Activated CD4-positive, alpha-beta T cell treated with anti-CD3 and anti-CD28 coated beads, Interleukin-2, amount 50 U/mL, for 4 hours (primary cell): ENCODE measurements at places on chromosomes 2 and 18.
A peak's percentile ranks its signal among the peaks of the same experiment; 100 is the strongest.

- DNase-seq = no peak
Observed at GRCh38 chr2:216657980-216658379, 24.8 kb downstream of the IGFBP2 start.

DNA sequence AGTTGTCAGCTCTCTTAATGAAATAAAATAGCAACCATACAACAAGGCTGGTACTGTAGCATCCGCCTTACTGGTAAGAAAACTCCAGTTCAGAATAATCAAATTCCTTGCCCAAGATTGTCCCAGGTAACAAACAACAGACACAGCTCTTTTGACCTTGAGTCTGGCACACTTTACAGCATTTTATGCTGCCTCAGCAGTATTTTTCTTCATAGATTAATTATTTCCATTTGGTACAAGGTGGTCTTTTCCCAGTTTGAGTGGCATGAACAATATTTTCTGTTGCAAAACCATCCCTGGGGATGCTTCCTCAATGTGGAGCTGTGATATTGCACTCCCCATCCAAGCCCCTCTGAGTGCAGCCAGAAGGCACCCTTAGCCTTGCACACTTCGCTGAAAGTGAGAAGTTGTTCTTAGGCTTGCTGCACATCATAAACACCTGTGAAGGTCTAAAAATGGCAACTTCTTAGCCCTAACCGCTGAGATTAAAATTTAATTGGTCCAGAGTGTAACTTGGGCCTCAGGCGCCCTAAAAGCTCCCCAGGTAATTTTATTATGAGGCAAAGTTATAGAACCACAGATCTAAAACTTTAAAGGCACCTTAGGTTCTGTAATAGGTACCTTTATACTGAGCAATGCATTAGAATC is 523.3 kb downstream of the CMPK2 start:
- DNase-seq = no peak

GRCh38 chr2:70344195-70344594 is 42.3 kb upstream of the FAM136A start:
- DNase-seq = no peak

DNA sequence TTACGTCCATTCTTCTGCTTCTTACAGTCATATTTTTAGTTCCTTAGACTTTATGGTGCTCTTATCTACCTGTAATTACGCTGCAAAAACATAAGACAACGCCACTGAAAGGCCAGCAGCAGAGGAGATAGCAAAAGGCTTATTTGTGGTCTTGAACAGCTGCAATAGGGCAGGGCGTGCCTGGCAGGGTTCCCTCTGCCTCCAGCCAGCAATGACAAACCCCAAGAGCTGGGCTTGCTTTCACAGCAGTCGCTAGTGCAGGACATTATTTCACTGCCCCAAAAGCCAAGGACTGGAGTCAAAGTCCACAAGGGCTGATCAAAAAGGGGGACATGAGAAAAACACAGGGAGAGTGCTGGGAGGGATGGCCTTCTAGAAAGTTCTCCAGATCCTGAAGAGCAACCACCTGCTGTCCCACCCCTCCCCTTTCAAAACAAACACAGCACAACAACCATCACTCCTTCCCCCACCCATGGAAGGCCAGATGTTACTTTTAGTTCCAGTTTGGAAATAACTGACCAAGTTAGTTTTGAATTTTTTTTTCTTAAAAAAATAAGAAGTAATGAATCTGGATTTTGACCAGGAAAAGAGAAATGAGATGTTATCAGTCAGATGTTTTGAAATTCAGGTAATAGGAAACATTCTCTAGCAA is 127.8 kb downstream of the RBMS1 start:
- DNase-seq = no peak

- peak; percentile 28 for DNase-seq
Observed at GRCh38 chr2:205612636-205613035, 69.7 kb upstream of the NRP2 start.

DNA sequence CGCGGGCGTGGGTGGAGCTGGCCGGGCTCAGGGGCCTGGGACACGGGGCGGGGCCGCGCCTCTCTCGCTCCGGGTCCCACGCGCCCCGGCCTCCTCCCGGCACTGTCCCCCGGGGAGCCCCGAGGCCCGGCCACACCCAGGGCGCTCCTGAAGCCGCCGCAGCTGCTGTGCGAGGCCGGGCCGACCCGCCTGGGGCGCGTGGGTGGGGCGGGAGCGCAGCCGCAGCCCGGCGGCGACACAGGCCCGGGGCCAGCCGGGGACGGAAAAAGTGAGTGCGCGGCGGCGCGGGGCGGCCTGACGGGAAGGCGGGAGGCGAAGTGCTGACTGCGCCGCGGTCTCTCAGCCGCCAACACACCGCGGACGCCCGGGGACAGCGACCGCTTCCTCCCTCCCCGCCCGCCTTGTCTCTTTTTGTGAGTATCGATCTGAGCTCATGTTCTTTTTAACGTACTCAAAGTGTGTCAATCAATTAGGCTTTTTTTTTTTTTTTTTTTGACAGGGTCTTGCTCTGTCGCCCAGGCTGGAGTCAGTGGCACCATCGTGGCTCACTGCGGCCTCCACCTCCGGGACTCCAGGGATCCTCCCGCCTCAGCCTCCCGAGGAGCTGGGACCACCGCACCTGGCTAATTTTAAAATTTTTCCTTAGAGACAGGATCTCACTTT is 14.5 kb downstream of the PDCD1 start:
- DNase-seq = peak; percentile 75

- peak; percentile 25 for DNase-seq
Observed at GRCh38 chr18:54222922-54223567, 1.4 kb downstream of the MBD2 start.

- DNase-seq = no peak
Observed at GRCh38 chr2:181396256-181397123, 60.7 kb upstream of the ITGA4 start.
